ENCODE measurements at places on chromosomes 5 and 9.

- no peak for DNase-seq
Observed at GRCh38 chr5:7714119-7714518, 136.8 kb downstream of the CFAP90 start.

GRCh38 chr5:118486647-118487225 lies 501.6 kb downstream of the DTWD2 start:
- DNase-seq, result no peak

DNA sequence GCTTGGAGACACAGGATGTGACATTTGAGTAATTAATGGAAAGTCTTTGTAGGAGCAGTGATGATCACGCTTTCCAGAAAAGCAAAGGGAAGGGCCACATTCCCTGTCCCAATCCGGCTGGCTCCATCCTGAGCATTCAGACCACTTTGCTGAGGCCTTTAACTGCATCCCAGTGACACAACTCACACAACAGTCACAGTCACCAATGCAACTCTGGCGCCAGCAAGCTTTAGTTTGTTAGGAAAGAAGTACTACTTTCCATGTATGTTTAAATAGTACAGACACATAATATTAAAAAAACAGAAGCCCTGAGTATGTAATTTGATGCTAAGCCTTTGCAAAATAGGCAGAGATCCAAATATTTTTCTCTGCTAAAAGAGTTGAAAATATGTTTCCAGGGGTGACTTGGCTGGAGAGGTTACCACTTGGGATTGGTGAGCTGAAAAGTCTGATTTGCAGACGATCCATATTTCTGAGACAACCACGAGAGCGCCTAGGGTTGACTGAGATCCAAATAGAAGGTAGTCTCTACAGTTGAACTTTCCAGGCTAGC lies 31.7 kb upstream of the GAS1 start:
- DNase-seq, result no peak

DNA sequence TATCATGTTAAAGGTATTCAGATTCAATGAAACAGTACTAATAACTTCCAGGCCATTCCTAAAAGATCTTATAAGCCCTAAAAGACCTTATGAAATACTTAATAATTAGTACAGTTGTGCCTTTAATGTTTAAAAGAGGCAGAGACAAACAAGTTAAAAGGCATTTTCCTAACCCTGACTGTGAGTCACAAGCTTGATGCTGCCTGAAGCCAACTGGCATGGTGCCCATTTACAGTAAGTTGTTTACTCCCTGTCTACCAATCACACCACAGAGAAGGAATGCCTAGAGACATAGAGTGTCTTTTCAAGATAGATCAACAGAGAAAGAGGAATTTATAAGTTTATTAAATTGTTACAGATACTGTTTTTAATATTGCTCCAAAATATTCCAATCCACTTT lies 47.8 kb downstream of the NR3C1 start:
- DNase-seq, result no peak

GRCh38 chr9:32414856-32415255 lies 30.4 kb downstream of the ACO1 start:
- DNase-seq, result no peak

- no peak for DNase-seq
Observed at GRCh38 chr5:67381236-67381880, 184.8 kb upstream of the CD180 start.

GRCh38 chr9:128920381-128921058 lies at the start of gene PHYHD1:
Gene PHYHD1, plus strand, starts transcription at chr9:128920982. Its CDS starts 1,342 bp downstream, at chr9:128922324.
- DNase-seq, result no peak

GRCh38 chr9:93669116-93669957 lies 93.0 kb downstream of the PHF2 start:
- no peak for DNase-seq

- no peak for DNase-seq
Observed at GRCh38 chr5:5360363-5360940, 62.0 kb upstream of the ICE1 start.

GRCh38 chr9:76835571-76836283 lies 70.2 kb downstream of the PRUNE2 start:
- no peak for DNase-seq

DNA sequence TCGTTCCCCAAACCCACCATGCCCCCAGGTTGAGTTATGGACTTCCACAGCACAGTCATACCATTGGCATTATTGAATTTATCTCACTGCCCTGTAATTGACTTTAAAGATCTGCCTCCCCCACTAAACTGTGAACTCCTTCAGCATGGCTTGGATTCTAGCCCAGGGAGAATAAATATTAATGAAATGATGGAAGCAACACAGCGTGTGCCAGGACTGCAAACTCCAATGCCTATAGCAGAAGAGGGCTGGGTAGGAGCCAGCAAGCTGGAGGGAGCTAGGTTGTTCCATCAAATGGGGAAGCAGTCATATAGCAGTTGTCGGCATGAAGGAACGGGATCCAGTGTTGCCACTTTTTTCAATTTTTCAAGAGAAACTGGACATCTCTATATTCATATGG lies 69.0 kb upstream of the MSX2 start:
- DNase-seq, result no peak

- DNase-seq, result no peak
Observed at GRCh38 chr5:165263536-165263935, 1758.1 kb downstream of the MAT2B start.

GRCh38 chr5:153863951-153864350 lies 174.8 kb downstream of the FAM114A2 start:
- DNase-seq, result no peak

DNA sequence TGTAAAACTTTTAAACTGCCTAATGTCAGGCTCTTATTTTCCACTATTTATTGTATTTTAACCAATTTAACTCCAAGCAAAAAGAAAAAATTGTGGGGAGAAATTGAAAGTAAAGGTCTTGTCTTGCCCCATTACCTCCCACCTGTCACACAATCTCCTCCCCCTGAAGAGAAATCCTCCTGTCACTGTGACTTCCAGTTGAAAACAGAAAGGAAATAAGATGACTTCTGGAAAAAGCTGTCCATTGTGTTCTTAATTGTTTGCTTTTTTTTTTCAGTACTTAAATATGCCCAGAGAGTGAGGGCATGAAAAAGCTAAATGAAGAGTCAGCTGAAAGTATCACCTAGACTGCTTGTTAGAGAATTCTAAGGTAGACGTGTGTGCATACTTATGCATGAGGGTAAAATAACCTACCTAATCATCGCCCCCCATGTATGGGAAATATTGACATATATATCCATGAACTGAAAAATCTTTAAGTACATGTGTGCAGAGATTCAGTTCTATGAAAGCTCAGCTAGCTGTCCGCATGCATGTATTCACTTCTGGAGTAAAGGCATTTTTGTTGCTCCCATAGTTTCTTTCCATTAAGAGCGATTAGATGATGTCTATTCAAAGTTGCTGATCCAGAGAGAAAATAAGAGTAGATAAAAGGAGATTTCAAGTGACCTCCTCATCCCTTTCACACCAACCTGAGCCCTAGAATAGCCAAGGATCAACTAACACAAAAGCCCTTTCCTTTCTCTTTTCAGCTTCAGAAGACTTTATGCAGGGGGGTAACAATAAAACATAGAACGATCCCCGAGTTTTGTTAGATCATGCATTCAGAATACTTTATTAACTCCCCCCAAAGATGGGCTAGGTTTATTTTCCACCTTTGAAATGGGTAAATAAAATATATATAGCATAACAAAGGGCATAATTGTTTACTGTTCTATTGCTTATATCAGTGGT lies 5.3 kb downstream of the NR2F1-AS1 start:
- DNase-seq, result no peak

DNA sequence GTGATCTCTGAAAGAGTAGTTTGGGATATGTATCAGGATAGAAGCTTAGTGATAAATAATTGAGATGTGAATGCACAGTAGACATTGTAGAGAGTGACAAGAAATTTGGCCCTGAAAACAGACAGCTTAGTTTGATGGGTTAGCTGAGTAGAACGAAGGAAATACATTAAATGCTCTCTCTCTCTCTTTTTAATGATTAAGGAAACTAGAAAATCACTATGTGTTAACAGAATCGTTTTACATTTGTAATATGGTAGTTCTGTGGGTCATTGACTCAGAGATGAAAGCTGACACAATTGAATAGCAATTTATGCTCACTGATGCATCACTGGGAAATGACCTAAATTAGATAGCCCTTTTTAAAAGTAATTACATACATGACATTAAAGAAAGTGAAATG lies 739.8 kb upstream of the PTPRD start:
- DNase-seq, result no peak

- no peak for DNase-seq
Observed at GRCh38 chr9:9753266-9753665, 859.5 kb downstream of the PTPRD start.

DNA sequence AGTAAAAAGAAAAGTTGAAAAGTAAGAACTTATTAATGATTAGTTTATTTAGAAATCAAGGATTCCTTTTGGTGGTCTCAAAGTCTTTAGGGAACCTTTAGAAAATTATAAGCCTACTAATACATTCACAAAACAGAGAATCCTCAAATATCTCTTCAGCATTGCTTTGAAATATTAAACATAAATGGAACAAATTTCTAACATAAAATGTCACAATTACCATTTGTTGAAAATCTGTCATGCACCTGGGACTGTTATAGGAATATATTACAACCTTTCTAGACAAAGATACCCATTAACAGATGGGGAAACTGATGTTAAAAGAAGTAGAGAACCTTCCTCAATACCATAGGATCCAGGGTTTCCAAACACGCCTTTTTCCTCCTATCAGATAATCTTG lies 83.2 kb downstream of the LHFPL2 start:
- no peak for DNase-seq

- DNase-seq, result no peak
Observed at GRCh38 chr9:71253011-71253410, 131.6 kb upstream of the TRPM3 start.

DNA sequence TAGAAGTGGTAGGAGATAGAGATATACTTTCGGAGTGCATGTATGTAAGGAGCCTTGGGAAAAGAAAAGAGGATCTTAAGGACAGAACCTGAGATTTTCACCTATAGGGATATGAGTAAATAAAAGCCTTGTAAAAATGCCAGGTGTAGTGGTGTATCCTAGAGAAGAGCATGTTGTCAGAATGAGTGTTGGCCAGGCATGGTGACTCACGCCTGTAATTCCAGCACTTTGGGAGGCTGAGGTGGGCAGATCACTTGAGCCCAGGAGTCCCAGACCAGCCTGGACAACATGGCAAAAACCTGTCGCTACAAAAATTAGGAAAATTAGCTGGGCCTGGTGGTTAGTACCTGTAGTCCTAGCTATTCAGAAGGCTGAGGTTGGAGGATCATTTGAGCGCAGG lies 76.0 kb downstream of the IPO11 start:
- DNase-seq, result no peak

DNA sequence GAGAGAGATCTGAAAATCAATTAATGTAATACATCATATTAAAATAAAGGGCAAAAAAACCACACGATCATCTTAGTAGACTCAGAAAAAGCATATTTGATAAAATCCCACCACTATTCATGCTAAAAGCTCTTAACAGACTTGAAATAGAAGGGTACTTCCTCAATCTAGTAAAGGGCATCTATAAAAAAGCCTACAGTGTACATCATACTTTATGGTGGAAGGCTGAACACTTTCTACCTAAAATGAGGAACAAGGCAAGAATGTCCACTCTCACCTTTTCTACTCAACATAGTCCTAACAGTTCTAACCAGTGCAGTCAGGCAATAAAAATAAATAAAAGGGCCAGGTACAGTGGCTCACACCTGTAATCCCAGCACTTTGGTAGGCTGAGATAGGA lies 38.9 kb downstream of the POLK start:
- DNase-seq, result no peak

DNA sequence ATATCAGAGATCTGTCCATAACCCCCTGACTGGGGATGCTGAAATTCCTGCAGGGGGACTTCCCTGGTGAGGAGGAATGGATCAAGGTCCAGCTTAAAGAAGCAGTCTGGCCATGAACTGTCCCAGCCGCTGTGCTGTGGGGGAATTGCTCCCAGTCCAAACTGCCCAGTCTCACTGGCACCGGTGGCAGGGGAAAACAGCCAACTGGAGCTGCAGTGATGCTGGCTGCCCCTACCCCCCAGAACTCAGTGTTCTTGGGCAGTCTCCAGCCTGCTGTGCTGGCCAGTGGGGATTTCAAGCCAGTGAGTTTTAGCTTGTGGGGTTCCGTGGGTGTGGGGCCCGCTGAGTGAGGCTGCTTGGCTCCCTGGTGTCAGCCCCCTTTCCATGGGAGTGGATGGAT lies 306.5 kb upstream of the RPS23 start:
- no peak for DNase-seq

- peak; percentile 19 for DNase-seq
Observed at GRCh38 chr9:98896632-98897031, 47.1 kb upstream of the COL15A1 start.

- no peak for DNase-seq
Observed at GRCh38 chr5:56755036-56755555, 60.3 kb upstream of the MAP3K1 start.

- DNase-seq, result no peak
Observed at GRCh38 chr5:73640861-73641320, 14.9 kb downstream of the ARHGEF28 start.

GRCh38 chr5:134110382-134110781 lies 4.1 kb upstream of the TCF7 start:
- DNase-seq, result no peak

DNA sequence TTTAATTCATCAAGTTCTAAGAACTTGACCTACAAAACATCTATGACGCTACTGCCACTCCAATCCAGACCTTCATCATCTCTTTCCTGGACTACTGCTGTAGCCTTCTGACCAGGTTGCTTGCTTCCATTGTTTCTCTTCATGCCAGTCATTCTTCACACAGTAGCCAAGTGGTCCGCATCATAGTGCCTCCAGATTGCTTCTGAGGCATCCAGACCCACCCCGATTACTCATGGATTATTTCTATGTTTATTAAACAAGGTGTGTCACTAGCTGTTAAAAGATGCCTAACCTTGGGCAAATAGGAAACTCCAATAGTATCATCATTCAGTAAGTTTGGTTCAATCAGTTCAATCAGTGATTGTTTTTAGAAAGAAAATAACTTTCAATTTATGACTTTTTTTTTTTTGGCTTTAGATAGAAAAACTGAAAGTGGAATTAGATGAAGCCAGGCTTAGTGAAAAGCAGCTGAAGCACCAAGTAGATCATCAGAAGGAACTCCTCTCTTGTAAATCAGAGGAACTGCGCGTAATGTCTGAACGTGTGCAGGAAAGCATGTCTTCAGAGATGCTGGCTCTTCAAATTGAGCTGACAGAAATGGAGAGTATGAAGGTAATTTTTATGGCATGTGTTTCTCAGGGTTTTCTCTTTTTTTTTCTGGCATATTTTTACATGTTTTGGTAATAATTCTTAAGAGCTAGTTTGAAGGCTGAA lies 9.5 kb downstream of the SPDL1 start:
- no peak for DNase-seq

DNA sequence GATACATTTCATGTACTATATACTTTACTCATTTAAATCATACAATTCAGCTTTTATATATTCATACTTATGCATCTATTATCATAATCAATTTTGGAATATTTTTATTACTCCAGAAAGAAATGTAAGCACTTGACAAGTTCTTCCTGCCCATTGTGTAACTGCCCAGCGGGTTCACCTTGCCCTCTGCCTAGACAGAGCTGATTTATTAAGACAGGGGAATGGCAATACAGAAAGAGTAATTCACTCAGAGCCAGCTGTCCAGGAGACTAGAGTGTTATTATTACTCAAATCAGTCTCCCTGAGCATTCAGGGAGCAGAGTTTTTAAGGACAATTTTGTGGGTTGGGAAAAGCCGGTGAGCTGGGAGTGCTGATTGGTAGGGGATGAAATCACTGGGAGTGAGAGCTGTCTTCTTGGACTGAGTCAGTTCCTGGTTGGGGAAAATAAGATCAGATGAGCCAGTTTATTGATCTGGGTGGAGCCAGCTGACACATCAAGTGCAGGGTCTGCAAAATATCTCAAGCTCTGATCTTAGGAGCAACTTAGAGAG lies 16.1 kb upstream of the SPIN1 start:
- no peak for DNase-seq

GRCh38 chr9:20781092-20781491 lies 97.0 kb downstream of the FOCAD start:
- DNase-seq, result no peak
